ENCODE measurements at places on chromosomes 5 and 9.
A peak's percentile ranks its signal among the peaks of the same experiment; 100 is the strongest.

DNA sequence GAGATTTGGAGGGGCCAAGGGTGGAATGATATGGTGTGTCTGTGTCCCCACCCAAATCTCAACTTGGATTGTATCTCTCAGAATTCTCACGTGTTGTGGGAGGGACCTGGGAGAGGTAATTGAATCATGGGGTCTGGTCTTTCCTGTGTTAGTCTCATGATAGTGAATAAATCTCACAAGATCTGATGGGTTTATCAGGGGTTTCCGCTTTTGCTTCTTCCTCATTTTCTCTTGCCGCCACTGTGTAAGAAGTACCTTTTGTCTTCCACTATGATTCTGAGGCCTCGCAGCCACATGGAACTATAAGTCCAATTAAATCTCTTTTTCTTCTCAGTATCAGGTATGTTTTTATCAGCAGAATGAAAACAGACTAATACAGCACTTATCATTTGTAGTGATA, 29.5 kb upstream of the SPIN1 start:
- no peak for DNase-seq

DNA sequence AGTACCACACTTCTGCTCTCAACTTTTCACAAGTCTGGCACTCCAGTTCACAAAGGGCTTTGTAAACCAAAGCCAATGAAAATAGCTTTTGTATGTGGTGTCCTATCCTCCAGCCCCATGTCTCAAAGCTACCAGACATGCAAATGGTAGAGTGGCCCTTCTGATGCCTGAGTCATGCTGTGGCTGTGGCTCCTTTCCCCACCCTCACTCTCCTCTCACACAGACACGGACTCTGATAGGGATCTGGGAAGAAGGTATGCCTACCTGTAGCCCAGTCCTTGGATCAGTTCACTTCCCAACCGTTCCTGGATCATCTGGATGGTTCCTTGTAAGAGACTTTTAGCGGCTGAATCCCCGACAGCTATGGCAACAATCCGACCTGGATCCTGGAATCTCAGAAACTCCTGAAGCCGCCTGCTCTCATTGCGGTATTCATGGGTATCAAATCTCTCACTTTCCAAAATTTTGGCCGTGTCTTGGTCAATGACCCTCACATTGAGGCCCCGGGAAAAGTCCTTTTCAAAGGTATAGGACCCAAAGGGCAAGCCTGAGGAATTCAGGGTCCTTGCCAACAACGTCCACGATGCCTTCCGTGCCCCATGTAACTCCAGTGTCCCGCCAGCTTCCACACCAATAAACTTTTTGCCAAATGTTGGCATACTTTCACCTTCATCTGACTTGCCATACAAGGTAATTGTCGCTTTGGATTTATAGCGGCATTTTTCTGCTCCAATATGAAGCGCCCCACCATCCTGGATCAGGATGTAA, 23.4 kb downstream of the CEMIP2 start:
- DNase-seq, result no peak

DNA sequence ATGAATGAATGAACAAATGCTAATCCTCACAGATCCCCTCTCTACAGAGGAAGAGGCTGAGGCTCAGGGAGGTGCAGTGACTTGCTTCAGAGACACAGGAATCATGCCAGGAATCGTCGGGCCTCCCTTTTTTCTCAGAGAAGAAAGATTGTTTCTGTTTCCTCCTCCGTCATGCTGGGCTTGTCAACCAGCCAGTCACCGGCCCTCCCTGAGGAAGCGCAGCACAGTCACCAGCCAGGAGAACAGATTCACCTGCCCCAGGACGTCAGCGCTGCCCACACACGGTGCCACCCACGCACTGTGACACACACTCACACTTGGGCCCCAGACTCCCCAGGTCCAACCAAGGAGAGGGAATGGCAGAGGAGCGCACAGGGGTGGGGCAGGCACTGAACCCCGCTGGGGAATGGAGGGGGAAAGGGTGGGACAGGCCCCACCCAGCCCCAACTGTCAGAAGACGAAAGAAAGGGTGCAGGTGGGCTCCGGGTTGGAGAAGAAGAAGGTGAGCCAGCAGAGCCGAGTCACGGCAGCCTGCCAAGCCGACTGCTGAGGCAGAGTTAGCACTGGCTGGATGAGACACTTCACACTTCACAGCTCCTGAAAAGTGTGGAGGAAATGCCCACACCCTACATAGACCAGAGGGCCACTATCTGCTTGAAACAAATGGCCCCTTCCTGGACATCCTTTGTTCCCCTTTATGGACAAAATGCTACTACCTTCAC, 13.8 kb upstream of the ERGIC1 start:
- peak; percentile 99 for DNase-seq

DNA sequence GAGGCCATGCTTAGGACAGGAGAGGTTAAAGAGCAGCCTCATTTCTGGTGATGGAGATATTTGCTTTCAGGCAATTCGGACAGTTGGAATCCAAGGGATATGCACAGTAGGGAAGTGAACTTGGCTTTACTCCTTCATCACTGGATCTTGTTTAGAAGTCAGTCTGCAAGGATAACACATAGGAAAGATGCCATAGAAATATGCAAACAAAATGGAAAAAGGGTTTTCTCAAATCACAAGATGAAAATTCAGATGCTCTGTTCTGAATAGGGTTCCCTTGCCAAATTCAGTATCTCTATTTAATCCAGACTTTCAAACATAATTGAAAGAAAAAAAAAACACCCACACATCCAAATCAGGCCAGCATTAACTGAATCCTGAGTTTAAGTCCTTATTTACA, 166.9 kb downstream of the MEF2C start:
- DNase-seq, result no peak

GRCh38 chr5:15940905-15941304, 238.7 kb downstream of the MARCHF11 start:
- DNase-seq, result no peak
